ENCODE measurements at places on chromosomes 3 and 15.

- no peak for DNase-seq
Measured at GRCh38 chr3:52311576-52312119, 4.5 kb upstream of the DNAH1 start.

DNA sequence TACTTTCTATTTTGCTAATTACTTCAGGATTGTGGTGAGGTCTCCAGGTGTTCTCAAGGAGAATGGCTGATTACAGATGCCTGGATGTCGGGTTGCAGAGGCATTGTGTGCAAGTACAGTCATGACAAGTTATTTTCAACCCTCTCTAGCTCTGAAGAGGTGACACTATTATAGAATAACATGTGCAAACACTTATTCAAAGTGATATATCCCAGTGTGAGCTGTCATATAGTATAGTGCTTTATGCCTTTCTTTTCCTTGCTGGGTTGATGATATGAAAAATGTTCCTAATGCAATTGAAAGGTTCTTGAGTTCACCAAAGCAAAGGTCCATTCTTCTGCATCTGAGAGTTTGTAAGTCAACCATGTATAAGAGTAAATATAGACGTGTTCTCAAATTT, 167.2 kb downstream of the SPATA16 start:
- DNase-seq, result no peak

DNA sequence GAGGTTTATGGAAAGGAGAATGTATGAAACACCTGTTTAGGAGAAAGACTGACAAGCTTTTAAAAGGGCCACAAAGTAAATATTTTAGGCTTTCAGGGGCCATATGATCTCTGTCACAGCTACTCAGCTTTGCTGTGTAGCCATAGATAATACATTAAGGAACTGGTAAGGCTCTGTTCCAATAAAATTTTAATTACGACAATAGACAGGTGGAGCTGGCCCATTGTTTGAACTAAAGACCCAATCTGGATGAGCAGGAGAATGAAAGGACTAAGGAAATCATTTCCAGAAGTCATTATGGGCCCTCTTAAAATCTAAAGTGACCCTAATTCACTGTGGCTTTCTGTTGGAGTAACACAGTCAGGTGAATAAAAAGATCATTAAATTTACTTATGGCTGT, 48.5 kb upstream of the SLC12A8 start:
- DNase-seq, result no peak

GRCh38 chr3:177062052-177062732, 135.1 kb downstream of the TBL1XR1 start:
- no peak for DNase-seq

- DNase-seq, result no peak
Measured at GRCh38 chr15:88882785-88883184, 12.6 kb downstream of the HAPLN3 start.

- DNase-seq, result no peak
Measured at GRCh38 chr3:147355084-147355752, 51.1 kb downstream of the ZIC4 start.

All from MV-4-11 (cell line).